ENCODE measurements at places on chromosomes 2 and 18.

DNA sequence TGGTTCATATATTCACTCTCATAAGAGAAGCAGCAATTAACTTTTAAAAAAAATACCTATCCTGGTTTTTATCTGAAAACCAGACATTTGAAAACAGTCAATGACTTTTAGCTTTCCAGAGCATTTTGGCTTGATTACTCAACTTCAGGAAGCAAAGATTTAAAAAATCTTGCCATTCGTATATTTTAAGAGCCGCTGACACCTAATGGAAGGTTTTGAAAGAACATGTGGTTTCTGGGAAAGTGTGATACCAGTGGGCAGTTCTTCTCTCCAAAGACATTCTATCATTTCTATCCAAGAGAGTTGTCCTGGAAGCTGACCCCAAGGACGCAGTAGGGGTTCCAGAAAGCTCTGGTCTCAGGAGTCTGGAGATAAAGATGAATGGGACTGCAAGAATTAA is 234.7 kb downstream of the TTC32 start:
- no peak for DNase-seq

DNA sequence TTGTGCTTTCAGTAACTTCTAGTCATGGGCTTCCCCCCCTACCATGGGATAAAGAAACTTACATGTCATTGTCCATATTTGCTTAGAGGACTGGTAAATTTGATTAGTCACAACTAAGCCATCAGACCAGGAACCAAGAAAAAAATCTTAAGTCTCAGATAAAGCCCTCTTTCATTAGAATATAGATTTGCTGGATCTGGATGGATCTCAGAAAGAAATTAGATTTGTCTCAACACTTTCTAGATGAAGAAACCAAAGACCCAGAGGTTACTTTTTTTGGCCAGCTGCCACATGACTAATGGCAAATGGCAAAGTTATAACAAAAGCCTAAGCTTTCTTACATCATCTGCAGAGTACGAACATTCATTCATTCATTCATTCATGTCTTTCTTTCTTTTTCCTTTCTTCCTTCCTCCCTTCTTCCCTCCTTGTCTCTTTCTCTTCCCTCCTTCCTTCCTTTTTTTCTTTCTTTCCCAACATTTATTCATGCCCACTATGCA is 60.2 kb downstream of the CDCA7 start:
- no peak for DNase-seq

DNA sequence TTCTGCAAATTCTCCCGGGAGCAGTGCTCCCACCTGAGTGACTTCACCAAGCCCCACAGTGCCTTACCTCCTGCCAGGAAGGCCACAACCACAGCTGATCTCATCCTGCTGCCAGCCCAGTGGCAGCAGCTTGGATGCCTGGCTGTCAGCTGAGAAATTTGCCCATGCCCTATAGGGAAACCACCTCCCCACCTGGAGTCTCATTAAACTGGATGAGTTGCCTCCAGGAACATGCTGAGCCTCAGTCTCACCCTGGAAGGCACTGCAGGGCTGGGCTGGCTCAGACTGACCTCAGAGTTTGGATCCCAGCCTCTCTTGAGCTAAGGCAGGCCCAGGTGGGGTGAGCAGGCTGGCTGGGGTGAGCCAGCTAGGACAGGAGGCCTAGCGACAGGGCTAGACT is 23.3 kb downstream of the REEP1 start:
- no peak for DNase-seq

- DNase-seq: no peak
These were observed 455.7 kb downstream of the ARHGAP15 start for GRCh38 chr2:143584936-143585335.
